Muscle of leg (tissue), 16 donors: ENCODE measurements at places on chromosomes 1 and 21. TPM values are rescaled to one million over a fixed set of nuclear protein-coding genes. Genes with fewer than 3 reads are reported as not detected.

DNA sequence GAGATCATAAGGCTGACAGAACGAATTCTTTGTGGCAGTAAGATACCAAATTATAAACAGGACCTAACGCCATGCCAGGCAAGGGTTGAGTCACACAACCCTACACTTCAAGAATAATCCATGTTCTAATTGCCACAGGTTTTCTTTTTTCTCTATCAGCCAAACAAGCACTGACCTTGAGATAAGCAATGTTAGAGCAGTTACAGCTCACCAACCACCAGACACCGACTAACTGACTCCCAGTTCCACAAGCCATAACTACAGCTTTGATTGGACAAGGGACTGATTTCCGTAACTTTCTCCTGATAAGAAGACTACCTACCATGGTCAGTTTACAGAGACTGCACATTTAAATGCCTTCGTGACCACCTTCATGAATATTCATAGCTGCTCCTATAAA lies 149.6 kb downstream of the PTPRU start:
- no peak for DNase-seq

Gene NCMAP
- polyA plus RNA-seq, result 0.05 TPM

Gene ZNF683
- not detected for polyA plus RNA-seq

DNA sequence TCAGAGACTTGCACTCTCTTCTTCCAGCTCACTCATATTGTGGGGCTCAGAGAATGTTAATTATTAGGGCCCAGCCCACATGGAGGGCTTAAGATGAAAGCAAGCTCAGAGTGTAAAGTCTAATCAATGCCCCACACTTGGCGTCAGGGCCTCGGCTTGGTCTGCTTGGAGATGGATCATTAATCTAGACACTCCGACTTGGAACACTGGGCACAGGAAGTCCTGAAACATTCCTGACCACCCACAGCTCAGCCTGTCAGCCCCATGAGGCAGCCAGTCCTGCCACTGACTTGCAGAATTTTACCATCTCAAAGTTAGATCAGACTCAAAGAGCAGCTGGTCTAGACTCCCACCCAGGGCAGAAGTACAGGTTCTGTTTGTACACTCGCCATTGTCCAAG lies 69.8 kb upstream of the TRABD2B start:
- no peak for DNase-seq

DNA sequence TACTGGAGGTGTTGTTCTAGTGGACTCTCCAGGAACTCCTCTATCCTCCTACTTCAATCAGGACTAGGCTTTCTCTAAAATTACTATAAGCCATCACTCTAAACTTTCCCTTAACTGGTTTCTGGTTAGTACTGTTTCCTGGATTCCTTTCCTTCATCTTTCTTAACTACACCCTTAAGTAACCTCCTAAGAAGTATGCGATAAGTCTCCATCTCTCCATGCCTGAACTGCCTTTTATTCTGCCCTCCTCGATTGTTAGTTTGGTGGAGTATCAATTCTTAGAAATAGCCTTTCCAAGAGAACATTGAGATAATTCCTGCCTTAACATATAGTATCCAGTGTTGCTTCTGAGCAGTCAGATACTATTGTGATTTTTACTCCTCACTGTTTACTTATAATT lies 162.9 kb upstream of the PDE4B start:
- no peak for DNase-seq

DNA sequence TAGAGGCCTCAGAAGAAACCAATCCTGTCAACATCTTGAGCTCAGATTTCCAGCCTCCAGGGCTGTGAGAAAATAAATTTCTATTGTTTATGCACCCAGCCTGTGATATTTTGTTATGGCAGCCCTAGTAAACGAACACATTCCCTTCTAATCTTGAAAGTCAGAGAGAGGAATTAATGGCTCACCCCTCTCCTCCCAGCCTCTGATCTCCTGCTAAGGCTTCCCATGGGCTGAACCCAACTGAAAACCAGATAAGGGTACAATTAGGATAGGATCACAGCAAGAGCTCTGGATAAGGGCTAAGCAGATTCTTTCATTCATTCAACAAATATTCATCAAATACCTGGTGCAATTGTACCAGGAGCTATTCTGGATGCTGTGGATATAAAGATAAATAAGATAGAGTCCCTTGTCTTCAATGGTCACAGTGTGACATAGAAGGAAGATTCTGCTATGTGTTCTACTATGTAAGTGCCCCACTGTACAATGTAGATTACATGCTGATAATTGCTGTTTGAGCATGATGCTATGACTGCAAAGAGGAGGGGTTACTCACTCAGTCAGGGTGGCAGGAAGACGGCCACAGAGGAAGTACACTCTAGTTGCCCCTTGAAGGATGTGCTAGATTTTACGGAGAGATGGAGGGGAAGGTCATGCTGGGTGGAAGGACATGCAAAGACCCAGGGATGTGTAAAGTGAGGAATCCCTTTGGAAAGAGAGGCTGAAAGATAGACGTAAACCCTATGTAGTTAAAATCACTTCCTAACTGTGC lies 203.3 kb upstream of the JUN start:
- no peak for DNase-seq

DNA sequence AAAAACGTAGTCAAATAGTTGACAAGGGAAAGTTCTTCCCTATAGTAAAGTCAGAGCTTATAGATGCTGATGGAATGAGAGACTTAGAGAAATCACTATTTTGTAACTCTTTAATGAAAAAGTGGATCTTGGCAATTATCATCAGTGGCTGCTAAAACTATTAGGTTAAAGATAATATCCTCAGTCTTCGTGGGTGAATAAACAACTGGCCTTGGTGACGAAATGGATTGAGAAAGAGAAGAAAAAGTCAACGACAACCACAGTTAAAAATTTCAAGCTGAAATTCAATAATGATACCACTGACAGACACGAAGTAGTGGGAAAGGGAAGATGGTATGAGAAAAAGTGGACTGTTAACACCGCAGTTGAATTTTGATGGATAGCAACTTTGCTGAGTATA lies 90.0 kb upstream of the GNG4 start:
- no peak for DNase-seq

Gene ALX3
- not detected for polyA plus RNA-seq

DNA sequence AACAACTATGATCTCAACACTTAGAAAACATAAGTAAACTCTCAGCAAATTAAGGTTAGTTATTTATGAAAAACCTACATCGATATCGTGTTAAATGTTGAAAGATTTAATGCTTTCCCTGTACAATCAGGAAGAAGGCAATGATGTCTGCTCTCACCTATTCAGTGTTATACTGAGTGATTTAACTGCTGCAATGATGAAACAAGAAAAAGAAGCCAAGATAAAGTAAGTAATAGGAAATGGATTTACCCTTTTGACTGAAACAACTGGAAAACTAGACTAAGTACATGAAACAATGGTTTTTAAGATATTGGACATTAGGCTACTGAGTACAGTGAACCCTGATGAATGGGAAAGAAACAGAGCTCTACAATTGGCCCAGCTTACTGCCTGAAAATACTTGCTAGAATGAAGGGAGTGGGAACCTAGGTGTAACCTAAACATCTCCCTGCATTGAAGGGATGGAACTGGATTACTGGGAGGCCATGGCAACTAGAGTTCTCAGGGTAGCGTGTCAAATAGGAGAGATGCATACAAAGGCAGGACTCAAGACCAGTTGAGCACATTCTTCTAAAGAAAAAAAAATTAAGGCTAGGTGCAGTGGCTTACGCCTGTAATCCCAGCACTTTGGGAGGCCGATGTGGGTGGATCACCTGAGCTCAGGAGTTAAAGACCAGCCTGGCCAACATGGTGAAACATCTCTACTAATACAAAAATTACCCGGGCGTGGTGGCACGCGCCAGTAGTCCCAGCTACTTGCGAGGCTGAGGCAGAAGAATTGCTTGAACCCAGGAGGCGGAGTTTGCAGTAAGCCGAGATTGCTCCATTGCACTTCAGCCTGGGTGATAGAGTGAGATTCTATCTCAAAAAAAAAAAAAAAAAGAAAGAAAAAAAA lies 37.3 kb downstream of the SNRPE start:
- no peak for DNase-seq
